ENCODE measurements at places on chromosomes 4 and X.

DNA sequence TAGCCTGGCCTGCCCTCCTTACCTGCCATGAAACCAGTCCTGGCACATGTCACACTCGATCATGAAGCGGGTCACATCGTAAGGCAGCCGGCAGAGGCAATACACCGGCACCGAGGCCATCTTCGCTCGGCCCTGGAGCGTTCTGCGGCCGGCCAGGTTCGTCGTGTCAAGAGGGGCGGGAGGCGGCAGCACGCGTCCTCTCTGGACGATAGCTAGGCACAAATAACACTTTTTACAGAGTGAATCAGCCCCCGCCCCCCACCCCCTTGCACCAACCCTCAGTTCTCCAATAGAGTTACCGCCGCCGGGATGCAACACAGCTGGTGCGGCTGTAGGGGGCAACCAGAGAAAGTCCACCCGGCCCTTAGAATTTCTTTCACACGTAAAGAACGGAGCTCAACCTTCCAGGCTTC lies 1.7 kb downstream of the PHF8 start:
- no peak for DNase-seq

- DNase-seq, result no peak
Measured at GRCh38 chrX:38561951-38562719, 793 bp downstream of the TSPAN7 start.

GRCh38 chrX:153941336-153942252 lies 2.8 kb downstream of the RENBP start:
- no peak for DNase-seq

DNA sequence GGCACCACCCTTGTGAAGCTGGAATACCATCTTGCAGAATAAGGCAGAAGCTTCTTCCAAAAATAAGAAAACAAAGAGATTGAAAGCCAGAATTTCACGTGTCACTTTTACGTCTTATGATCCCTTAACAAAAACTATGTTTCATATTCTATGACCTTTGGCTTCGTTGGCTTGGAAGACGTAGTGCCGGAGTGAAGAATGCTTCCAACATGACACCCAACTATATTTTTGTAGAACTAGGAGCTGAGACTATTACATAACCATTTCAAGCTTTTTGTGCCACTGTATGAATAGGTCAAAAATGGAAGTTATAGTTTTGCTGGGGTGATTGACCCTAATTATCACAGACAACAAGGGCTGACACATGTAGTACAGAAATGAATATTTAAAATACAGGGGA lies 996.2 kb downstream of the ADGRL3 start:
- no peak for DNase-seq

GRCh38 chr4:110520886-110521285 lies 44.9 kb downstream of the ENPEP start:
- DNase-seq, result no peak

- DNase-seq, result no peak
Measured at GRCh38 chrX:134369576-134369975, 90.4 kb upstream of the HPRT1 start.

GRCh38 chrX:38126179-38126578 lies 94.5 kb downstream of the SRPX start:
- DNase-seq, result no peak

DNA sequence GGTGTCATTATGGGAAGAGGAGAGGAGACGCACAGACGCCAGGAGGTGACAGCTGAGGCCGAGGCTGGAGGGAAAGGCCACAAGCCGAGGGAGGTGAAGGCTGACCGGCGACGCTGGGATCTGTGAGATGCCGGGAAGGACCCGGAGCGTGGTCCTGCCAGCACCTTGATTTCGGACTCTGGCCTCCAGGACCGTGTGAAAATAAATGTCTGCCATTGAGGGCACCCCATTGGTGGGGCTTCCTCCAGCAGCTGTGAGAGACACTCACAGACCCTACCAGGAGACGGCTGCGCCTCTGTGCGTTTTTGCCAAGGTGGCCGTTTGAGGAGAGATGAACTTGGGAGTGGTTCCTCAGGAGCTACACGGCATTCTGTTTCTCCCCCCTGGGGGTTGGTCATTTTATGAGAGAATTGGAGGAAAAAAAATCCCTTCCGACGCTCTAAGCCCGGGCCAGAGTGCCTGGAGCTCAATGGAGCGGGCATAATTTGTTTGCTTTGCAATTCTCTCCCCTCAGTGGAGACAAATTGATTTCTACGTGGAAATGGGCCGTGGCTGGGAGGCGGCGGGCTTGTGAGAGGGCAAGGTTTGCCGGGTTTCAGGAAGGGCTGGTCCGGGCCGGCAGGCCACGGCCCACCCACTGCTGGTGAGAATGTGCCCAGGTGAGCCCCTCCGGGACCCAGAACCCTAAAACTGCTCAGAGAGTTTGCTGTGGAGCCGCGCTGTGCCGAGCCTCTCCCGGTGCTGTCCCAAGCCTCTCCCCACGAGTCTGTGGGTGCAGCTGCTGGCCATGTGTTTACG lies 53.9 kb downstream of the CPZ start:
- DNase-seq, result no peak

DNA sequence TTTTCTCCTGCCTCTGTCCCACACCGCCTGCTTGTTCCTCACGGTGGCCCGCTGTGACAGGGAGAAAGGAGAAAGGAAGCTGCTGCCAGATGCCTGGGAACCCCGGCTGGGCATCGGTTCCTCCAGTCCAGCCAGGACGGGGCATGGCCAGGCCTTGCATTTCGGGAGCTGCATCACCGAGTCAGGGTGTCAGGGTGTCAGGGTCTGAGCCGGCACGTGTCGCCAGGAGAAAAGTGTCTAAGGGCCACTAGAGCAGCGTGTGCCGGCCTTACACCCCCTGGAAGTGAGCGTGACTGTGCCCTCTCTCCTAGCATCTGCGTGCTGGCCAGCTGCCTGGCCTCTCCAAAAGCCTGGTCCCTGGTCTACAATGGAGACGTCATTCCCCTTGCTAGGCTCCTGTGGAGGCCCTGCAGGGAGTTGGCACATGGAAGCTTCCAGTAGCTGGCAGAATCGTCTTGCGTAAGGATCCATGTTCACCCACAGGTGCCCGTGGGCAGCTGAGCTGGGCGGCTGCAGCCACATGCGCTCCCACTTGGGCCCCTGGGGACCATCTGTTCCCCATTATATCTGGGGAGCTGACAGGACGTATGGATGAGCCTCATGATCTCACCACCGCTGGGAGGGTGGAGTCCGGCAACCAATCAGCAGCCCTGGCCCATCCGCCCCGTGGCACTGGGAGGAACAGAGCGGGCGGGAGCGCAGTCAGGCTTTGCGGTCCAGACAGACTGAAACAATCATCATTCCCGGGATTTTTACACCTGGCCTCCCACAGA lies 39.9 kb upstream of the HMX1 start:
- no peak for DNase-seq

DNA sequence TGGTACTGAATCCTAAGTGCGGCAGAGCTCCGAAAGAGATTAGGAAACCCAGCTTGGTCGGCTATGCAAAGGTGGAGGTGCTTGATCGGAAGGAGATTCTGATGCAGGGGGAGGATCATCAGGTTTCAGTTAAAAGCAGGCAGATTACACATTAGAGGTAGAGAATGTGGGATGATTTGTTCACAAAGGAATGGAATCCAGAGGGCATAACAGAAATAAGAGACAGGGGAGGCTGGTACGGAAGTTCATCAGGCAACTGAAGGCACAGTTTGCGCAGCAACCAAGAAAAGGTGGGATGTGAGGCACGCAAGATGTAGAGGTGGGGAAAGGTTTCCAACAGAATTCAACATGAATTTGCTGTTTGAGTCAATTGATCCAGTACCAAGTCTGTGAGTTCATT lies 424 bp upstream of the ZNF330 start:
- no peak for DNase-seq

DNA sequence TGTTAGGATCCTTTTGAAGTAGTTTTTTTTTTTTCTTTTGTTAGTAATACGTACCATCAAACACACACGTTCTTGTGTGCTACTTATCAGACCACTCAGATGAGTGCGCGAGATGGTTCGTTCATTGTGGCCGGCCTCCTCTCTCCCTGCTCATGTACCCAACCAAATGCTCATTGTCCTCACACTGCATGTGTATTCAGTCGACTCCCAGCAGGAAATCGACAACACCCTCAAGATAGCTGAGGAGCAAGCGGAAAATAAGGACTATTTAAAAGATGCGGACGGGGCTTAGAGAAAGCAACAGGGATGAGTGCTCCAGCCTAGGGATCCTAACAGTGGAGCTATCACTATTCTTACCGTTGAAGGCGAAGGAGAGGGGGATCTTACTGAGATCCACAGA lies 72.9 kb upstream of the GUCY1A1 start:
- DNase-seq, result no peak

GRCh38 chrX:11438767-11439166 lies 145.6 kb downstream of the AMELX start:
- no peak for DNase-seq

- DNase-seq, result no peak
Measured at GRCh38 chr4:124334119-124334518, 378.4 kb downstream of the ANKRD50 start.

DNA sequence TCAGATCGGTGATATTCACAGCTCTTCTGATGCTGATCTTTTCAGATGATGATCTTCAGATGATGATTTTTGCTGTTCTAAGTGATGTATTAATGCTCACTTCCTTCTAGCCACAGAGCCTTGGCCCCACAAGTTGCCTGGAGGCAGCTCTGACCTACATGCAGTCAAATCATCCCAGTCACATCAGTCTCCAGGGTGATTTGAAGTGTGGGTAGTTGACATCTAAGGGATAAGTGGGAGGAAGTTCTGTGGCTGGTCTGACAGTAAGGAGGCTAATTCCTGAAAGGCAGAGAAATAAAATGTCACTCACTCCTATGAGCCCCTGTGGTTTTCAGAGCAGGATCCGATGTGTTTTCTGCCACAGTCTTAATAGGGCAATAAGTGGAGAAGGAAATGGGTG lies 79.8 kb upstream of the RPL34 start:
- DNase-seq, result no peak

GRCh38 chrX:63784902-63785707 lies at the start of gene ARHGEF9:
Gene ARHGEF9, minus strand, starts transcription at chrX:63785214. Its CDS starts 69 bp downstream, at chrX:63785145.
- no peak for DNase-seq

DNA sequence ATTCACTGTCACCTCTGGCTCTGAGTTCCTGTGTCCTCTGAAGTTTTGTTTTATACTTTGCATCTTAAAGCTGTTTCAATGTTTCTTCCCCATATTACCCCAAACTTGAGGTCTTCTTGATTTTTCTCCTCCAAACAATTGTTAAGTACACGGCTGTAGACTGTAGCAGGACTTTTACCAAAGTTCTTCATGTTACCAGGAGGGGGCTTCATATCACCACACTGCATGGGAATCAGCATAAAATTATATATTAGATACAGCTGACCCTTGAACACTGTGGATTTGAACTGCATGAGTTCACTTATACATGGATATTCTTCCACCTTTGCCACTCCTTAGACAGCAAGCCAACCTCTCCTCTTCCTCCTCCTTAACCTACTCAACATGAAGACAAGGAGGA lies 56.6 kb downstream of the SPATA18 start:
- DNase-seq, result no peak

GRCh38 chr4:164501074-164501473 lies 252.9 kb upstream of the SMIM31 start:
- DNase-seq, result no peak

DNA sequence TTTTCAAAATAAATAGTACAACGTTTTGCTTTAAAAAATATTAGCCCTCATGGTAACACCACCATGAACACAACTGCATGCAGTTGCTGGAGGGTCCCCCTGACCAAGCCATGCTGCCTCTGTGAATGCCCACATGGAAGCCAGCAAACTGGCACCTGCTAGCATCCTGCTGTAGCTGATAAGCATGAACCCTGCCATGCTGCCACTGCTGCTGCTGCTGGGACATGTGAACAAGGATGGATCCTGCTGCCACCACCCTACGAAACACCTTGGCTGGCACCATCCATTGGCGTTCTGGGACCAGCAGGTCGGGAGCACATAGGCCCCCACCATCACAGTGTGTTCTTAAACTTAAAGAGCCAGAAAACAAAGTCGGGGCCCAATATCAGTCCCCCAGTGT lies 83.9 kb downstream of the SATL1 start:
- DNase-seq, result no peak

DNA sequence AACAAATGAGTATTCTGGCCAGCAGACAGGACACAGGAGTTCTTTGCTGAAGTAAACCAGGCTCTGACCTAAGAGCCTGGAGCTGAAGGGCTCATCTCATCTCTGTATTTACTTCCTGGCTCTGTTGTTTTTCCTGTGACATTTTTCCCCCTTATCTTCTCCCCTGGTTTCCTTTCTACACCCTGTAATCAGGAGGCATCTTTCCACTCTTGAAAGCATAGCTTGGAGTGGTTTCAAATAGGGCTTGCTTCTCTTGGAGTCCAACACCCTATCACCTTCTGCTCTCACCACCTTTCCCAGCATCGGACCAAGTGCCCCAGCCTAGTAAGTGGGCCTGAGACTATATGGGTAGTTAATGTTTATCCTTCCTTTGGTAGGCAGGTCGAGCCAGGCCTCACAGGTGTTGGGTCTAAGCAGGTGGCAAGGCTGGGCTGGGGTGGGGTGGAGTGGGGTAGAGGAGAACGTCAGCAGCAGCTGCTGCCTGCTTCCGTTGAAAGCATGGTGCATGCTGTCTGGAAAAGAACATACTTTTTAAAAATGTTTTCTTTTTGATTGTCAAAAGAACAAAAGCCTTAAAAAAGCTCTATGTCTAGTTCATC lies 1.2 kb downstream of the DRP2 start:
- DNase-seq, result no peak

DNA sequence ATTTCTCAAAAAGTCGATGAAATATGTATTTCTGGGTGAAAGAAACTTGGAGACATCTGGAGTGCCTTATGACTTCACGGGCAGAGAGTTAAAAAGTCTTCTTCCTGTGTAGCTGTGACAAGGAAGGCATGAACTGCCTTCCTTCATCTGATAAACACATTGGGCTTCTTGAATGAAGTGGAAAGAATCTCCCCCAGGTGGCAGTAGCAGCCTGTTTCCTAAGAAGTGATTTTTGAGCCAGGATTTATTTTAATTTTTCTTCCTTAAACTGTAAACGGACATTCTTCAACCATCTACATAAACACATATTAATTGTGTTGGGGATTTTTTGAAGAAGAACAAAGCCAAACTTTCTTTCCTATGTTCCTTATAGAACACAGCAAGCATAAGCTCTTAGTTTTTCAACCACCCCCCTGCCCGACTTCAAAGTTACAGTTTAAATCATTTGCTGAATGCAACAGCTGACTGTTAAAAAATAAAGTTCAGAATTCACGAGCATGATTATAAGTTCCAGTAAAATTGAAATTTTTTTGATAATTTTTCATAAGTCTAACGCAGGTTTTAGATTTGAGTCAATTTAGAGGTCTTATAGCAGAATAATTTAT lies 980 bp upstream of the GIMD1 start:
- no peak for DNase-seq

GRCh38 chr4:83605744-83606172 lies 69.8 kb downstream of the GPAT3 start:
- DNase-seq, result no peak

- no peak for DNase-seq
Measured at GRCh38 chrX:17375367-17375636, 302 bp downstream of the NHS start.

- DNase-seq, result peak; percentile 55
Measured at GRCh38 chrX:19747652-19748610, 139.5 kb downstream of the SH3KBP1 start.

DNA sequence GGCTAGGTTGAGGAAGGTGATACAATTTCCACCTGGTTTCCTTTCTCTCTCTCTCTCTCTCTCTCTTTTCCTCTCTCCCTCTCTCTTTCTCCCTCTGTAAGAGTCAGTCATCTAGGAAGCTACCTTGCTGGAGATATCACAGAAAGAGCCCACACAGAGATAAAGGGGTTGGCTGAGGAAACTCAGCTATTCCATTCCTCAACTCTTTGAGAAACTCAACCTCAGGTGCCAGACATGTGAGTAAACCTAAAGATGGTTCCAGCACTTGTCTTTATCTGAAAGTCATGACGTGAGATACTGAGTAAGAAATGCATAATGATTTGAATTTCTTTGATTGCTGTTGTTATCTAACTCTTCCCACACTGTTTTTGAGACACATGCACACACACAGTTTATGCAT lies 564.0 kb downstream of the SPOCK3 start:
- DNase-seq, result no peak

All from stimulated activated CD8-positive, alpha-beta memory T cell treated with anti-CD3 and anti-CD28 coated beads, Interleukin-4, amount 100 ng/mL, for 1 hour (primary cell).